ENCODE measurements at places on chromosomes 6 and 20.

DNA sequence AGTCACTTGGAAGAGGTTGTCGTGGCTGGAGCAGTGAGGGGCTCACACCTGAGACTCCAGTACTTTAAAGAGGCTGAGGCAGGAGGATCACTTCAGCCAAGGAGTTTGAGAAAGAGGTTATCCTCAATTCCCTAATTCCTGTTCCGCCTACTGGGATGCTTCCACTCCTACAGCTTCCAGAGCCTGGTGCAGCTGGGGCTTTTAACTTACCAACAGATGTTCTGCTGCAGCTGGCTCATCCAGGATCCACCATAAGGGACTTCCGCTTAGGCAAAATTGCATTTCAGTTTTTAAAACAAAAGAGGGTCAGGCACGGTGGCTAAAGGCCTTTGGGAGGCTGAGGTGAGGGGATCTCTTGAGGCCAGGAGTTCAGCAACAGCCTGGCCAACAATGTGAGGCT lies 59.1 kb upstream of the CDYL start:
- no peak for DNase-seq

- no peak for DNase-seq
Observed at GRCh38 chr6:169886631-169887227, 135.3 kb downstream of the ERMARD start.

DNA sequence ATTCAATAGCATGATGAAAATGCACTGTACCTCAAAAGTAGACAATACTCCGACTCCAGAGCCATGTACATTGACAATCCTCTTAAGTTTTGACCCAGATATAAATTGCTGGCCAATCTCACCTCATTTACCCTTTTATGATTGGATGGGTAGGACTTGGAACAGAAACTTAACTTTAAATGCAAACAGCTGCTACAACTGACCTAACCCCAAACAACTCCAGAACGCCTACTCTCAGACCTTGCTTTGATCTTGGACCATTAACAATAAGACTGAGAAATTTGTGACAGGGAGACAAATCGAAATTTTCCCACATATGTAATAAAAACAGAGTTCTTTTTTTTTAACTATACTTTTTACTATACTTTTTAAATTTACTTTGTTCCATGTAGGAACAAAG lies 200.5 kb upstream of the MCHR2 start:
- DNase-seq: no peak

DNA sequence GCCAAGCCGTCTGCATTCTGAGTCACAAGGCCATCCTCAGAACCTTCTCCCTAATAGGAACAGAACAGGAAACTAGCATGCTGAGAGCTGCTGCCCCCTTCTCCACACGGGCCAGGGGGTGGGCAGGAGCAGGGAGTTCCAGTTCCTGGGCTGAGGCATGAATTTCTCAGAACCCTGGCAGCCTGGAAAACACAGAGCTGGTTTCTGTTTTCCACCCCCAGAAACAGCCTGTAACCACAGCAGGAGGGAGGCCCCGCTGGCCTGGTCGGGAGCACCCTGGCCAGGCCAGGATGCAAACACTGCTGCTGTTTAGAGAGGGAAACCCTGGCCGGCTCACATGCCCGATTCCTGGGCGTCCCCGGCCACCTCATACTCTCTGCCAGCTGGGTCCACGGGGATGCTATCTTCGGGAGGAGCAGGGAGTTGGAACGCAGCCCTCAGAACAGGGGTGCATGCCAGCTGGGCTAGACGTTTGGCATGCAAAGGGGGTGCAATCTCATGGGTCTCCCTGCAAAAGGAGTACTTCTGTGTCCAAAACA lies 130.1 kb downstream of the NFATC2 start:
- no peak for DNase-seq
